Heart left ventricle (tissue), 16 donors: ENCODE measurements at places on chromosomes 2 and 18. TPM values are rescaled to one million over a fixed set of nuclear protein-coding genes. Genes with fewer than 3 reads are reported as not detected.

- H3K27ac ChIP-seq = no peak overlapping the region
- no peak for DNase-seq
- H3K36me3 ChIP-seq = no peaks in the 10 kb centered on the region
- no peak overlapping the region for H3K4me3 ChIP-seq
- H3K27me3 ChIP-seq = no peaks in the 10 kb centered on the region
These were observed 235.2 kb downstream of the GCA start for GRCh38 chr2:162579169-162579568.

GRCh38 chr2:240245184-240245583 lies 104.7 kb upstream of the OTOS start:
- no peaks in the 10 kb centered on the region for H3K4me1 ChIP-seq
- no peak overlapping the region for H3K4me3 ChIP-seq
- no peak for DNase-seq
- no peaks in the 10 kb centered on the region for H3K36me3 ChIP-seq

- no peak overlapping the region for H3K4me3 ChIP-seq
- H3K27ac ChIP-seq = no peak overlapping the region
- H3K36me3 ChIP-seq = no peaks in the 10 kb centered on the region
- DNase-seq = no peak
- H3K27me3 ChIP-seq = no peaks in the 10 kb centered on the region
- H3K4me1 ChIP-seq = no peaks in the 10 kb centered on the region
These were observed 104.5 kb downstream of the MMADHC start for GRCh38 chr2:149483004-149483605.

- peak within 1 kb of the TSS; percentile 52 for H3K4me3 ChIP-seq
- peaks cover 35% of the 10 kb centered on the region for H3K4me1 ChIP-seq
- peak; percentile 40 for DNase-seq
- H3K36me3 ChIP-seq = no peaks in the 10 kb centered on the region
- H3K27ac ChIP-seq = no peak within 1 kb of the TSS
These were observed at the start of gene LIPG for GRCh38 chr18:49561289-49562193. Gene LIPG (plus strand): TSS chr18:49562057. CDS start chr18:49562309, 252 bp downstream.

- H3K4me1 ChIP-seq = peaks cover 47% of the 10 kb centered on the region
- H3K4me3 ChIP-seq = no peak overlapping the region
- H3K27me3 ChIP-seq = no peaks in the 10 kb centered on the region
- no peaks in the 10 kb centered on the region for H3K36me3 ChIP-seq
- no peak overlapping the region for H3K27ac ChIP-seq
These were observed 4.3 kb downstream of the AGPS start for GRCh38 chr2:177396703-177397460.

DNA sequence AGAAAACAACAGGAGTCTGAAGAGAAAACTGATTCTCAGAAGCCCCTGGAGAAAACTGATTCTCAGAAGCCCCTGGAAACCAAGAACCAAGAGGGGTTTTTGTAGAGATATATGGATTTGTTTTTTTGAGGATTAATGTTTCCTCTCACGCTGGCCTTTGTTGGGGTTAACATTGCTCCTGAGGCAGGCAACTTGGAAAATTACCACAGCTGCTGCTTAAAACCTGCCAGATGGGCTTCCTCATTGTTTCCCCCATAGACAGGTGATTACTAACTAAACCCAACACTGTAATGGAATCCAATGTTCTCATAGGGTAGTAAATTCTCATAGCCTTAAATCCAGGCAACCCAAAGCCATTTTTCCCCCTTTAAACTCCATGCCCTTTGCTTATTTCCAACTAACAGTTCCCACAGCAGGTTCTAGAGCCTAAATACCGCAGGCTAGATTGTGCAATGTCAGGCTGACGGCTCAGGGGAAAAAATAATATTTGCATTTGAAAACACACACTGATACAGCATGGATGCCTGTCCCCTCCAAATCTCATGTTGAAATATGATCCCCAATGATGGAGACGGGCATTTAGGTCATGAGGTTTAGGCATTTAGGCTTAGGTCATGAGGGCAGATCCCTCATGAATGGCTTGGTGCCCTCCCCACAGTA lies 272.3 kb upstream of the PKDCC start:
- no peaks in the 10 kb centered on the region for H3K27me3 ChIP-seq
- no peaks in the 10 kb centered on the region for H3K4me1 ChIP-seq
- no peaks in the 10 kb centered on the region for H3K36me3 ChIP-seq
- no peak for DNase-seq
- H3K4me3 ChIP-seq = no peak overlapping the region

DNA sequence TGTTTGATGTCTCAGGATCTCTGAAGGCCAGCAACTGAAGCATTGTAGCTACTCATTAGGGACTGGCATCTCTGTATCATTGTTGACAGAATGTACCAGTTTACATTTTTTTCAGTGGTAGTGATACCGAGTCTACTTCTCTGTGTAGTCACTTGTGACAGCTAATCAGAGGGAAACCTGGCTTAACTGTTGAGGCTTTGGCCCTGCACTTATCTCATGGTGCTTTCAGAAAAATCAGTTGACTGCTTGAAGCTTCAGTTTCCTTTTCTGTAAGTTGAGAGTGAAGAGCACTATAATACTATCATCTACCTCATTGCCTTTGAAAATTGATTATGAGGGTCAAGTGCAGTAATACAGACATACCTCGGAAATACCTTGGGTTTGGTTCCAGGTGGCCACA lies 90.0 kb downstream of the COMMD1 start:
- H3K27ac ChIP-seq = peak overlapping the region; percentile 30
- no peaks in the 10 kb centered on the region for H3K27me3 ChIP-seq
- no peak overlapping the region for H3K4me3 ChIP-seq
- H3K36me3 ChIP-seq = no peaks in the 10 kb centered on the region

DNA sequence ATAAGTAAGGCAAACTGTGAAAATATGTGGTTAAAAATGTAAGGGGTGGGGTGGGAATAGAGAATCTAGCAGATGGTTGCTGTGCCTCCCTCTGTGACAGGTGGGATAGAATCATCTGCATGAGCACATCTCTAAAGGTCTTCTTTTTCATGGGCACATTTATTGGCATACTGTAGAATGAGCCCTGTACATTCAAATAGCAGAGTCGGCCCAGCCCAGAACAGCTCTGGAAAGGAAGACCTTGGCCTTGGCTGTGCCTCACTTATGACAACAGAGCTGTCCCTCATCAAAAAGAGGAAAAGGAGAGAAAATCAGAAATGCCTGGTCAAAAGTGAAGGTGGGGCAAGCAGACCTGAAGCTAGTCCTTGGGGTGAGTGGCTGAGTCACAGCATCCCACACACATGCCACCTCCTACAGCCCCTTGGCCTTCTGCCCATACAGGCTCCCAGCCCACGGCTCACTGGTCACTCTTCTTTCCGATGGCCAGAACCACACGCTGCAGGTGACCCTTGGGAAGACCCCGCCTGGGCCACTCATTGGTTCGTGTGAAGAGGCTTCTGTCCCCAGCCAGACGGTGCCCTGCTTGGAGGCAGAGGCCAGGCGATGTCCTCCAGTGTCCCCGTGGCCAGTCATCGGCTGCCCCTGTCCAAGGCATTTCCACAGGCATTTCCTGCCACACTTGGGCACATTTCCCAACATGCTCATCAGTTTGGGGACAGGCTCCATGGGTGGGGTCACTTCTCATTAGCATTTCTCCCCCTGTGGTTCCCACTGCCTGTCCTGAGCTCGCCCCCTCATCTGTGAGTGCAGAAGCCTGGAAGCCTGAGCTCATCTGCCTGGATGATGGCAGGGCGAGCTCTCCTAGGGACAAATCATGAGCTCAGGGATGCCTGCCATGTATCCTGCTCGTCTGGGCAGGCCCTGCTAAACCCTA lies 113.6 kb downstream of the MCFD2 start:
- DNase-seq = no peak
- H3K27ac ChIP-seq = no peak overlapping the region
- peaks cover 4% of the 10 kb centered on the region for H3K4me1 ChIP-seq
- no peaks in the 10 kb centered on the region for H3K27me3 ChIP-seq
- no peak overlapping the region for H3K4me3 ChIP-seq

DNA sequence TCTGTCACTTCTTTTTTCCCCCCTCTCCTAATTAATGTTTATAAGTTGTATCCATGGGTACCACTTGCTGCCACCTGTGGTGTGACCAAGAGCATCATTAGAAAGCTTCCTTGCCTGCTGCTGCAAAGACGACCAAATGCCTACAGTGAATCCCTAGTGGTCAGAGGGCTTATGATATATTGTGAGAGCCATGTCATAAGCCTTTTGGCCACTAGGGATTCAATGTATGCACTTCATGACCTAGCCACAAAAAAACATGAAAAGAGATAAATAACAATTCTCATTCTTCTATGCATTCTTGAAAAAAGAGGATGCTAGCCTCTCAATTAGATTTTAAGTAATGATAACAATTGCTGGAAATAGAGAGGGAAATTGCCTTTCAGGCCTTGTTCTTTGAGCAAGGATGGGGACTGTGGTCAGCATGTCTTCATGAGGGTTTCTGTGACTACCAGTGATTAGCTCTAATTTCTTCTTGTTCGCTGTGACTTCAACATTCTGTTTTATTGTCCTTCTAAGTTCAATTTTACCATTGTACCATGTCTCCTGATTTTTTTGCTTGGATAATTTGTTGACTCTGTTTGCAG lies 435.3 kb downstream of the TGIF1 start:
- H3K27me3 ChIP-seq = no peaks in the 10 kb centered on the region
- H3K27ac ChIP-seq = peak overlapping the region; percentile 55
- no peak overlapping the region for H3K4me3 ChIP-seq
- peaks cover 10% of the 10 kb centered on the region for H3K4me1 ChIP-seq

DNA sequence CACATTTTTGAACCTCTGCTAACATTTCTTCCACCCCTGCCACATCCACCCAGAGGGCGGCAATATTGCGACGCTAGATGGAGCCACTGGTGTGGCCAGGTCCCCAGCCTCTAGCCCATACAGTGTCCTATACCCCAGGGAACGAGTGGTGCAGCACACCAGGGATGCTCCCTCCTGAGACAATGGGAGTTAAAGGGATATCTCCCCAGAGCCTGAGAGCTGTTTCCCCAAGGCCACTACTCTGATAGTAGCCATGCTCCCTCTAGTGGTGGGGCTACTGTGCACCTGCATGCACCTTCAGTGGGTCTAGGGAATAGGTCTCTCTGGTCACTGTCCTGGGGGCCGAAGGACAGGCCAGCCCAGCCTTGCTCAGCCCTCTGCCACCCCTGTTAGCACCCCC lies 336.4 kb upstream of the FSHR start:
- H3K4me1 ChIP-seq = no peaks in the 10 kb centered on the region
- no peak overlapping the region for H3K4me3 ChIP-seq
- H3K27me3 ChIP-seq = no peaks in the 10 kb centered on the region
- DNase-seq = peak; percentile 18

DNA sequence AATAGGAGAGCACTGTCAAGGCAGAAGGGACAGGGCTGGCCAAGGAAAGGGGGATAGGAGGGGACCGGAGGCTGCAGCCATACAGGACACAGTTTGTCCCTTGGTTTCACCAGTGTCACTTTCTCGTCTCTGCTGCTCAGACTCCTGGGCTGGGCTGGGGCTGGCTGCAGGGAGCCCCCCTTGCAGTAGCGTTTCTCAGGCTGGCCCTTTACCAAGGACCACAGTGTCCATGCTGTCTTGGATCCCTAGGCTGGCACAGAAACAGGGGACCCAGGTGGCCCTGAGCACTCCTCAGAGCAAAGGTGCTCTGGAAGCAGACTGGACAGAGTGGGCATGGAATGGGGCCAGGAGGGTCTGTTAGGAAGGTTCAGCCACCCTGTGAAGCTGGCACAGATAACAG lies 34.8 kb downstream of the ATOH8 start:
- peak; percentile 17 for DNase-seq
- H3K27me3 ChIP-seq = no peaks in the 10 kb centered on the region
- H3K4me1 ChIP-seq = peaks cover 41% of the 10 kb centered on the region

- no peak overlapping the region for H3K4me3 ChIP-seq
- H3K27me3 ChIP-seq = no peaks in the 10 kb centered on the region
- no peaks in the 10 kb centered on the region for H3K4me1 ChIP-seq
- no peaks in the 10 kb centered on the region for H3K36me3 ChIP-seq
- H3K27ac ChIP-seq = no peak overlapping the region
- DNase-seq = no peak
These were observed 97.6 kb downstream of the NDUFA10 start for GRCh38 chr2:239927424-239927981.

DNA sequence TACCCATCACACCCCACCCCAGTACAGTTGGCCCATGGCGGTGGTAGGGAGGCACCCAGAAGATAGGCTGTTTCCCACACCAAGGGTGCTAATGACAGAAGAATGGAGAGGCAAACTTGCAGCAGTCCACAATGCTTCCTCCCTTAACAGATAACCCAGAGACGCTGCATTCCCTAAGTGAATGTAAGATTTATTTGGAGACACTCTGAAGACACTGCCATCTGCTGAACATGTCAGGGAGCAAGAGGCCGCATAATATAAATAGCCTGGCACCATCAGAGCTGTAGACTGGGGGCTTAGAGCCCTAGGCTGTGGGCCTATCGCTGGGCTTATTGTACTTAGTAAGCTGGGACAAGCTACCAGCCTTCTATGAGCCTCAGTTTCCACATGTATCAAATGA lies 2.2 kb upstream of the IWS1 start:
- H3K4me3 ChIP-seq = no peak overlapping the region
- H3K36me3 ChIP-seq = peaks cover 2% of the 10 kb centered on the region
- DNase-seq = no peak
- no peak overlapping the region for H3K27ac ChIP-seq

DNA sequence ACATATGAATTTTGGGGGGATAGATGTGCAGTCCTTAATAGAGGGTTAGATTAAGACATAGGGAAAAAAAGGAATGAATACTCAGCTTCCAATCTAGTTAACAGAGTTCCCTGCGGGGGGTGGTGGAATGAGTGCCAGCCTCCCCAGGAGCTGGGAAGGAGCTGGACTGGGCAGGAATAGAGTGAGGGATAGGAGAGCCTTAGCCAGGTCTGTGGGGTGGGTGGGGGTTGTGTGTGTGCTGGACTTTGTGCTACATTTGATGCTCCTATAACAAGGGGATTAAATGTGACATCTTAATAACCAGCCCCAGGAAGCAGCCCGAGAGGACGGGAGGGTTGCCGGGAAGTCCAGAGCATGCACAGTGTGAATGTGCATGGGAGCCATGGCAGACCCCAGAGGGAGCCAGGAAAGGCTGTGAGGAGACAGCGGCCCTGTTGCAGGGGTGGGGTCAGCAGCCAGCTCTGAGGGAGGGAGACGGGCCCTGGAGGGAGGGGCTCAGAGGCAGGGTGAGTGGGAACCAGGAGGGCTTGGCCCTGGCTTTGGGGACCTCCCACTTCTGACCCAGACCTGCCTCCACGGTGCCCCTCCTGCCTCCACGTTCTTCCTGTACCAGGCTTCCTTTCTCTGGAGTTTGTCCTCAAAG lies 3.6 kb upstream of the MBP start:
- H3K4me3 ChIP-seq = no peak overlapping the region
- DNase-seq = no peak
- no peaks in the 10 kb centered on the region for H3K36me3 ChIP-seq
- peaks cover 6% of the 10 kb centered on the region for H3K4me1 ChIP-seq

GRCh38 chr2:240958366-240959213 lies 39.8 kb upstream of the SNED1 start:
- no peak overlapping the region for H3K27ac ChIP-seq
- H3K4me3 ChIP-seq = no peak overlapping the region
- peaks cover 11% of the 10 kb centered on the region for H3K4me1 ChIP-seq
- peak; percentile 18 for DNase-seq

- DNase-seq = no peak
- H3K36me3 ChIP-seq = no peaks in the 10 kb centered on the region
- H3K4me1 ChIP-seq = no peaks in the 10 kb centered on the region
- H3K4me3 ChIP-seq = no peak overlapping the region
These were observed 22.1 kb downstream of the SERPINE2 start for GRCh38 chr2:224016963-224017362.

GRCh38 chr18:45657357-45658335 lies 42.4 kb downstream of the SLC14A2 start:
- H3K27me3 ChIP-seq = no peaks in the 10 kb centered on the region
- no peak overlapping the region for H3K4me3 ChIP-seq
- no peak for DNase-seq
- H3K4me1 ChIP-seq = no peaks in the 10 kb centered on the region

Gene LRRTM4
- 1.3 TPM for total RNA-seq

Gene MAP3K19
- not detected for total RNA-seq

Gene GALNT3
- total RNA-seq = not detected

Gene CCDC68
- 11.6 TPM for total RNA-seq
